Renal cortex interstitium (tissue), 15 donors: ENCODE measurements at places on chromosomes 1 and 21. TPM values are rescaled to one million over a fixed set of nuclear protein-coding genes. Genes with fewer than 3 reads are reported as not detected.

DNA sequence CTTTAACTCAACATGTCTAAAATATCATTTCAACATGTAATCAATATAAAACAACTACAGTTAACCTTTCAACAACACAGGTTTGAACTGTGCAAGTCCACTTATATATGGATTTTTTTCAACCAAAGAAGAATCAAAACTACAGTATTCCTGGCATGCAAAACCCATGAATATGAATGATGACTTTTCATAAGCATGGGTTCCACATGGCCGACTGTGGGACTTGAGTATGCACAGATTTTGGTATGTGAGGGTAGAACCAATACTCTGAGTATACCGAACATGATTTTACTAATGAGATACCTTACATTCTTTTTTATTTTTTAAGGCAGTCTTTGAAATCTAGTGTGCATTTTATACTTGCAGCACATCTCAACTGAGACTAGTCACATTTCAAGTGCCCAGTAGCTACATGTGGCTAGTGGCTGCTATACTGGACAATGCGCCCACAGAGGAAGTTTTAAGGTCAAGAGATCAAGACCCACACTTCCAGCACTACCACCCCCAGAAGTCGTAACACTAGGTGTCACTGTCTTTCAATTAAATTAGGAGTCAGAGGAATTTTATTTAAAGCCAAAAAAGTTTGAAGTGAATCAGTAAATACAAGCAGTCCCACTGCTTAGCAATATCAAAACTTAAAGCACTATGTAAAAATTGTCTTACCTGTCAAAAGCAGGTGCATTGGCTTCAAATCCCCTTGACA lies 40.0 kb downstream of the SYNJ1 start:
- DNase-seq: no peak

- DNase-seq: no peak
These were observed 43.9 kb upstream of the IFNAR2 start for GRCh38 chr21:33185852-33186251.

- DNase-seq: no peak
These were observed 10.8 kb upstream of the IER5 start for GRCh38 chr1:181077576-181078242.

- no peak for DNase-seq
These were observed 10.1 kb downstream of the TMCC2 start for GRCh38 chr1:205237526-205238484.

- DNase-seq: no peak
These were observed 28.0 kb downstream of the KIAA2013 start for GRCh38 chr1:11898086-11898785.

MAB21L3 gene
- polyA plus RNA-seq: 0.69 TPM

DNA sequence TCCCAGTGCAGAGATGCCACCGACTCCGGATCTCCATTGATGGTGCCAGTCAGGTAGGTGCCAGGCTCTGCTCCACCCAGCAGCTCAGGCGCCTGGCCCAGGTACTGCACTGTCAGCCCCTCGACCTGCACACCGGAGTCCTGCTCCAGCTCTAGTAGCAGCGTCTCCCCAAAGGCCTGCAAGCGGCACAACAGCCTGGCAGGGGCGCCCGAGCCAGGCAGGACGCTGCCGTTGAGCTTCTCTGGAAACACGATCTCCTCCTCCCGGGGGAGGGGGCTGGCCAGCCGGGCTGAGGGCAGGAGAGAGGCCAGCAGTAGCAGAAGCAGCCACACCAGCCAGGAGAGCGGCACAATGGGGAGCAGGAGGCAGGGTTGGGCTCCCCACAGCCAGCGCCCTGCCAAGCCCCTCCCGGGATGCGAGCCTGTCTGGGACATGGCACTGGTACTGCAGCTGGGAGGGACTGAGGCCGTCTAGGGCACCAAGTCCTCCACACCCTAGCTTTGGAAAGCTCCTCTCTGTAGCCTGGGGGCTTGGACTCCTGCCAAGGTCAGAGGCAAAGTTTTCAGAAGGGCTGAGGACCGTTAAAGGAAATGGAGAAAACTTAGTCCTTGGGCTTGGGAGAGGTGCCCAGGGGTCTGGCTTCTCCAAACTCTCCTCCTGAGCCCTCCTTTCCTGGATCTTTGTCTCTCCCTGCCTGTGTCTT lies 509 bp downstream of the ADAMTS4 start:
- no peak for DNase-seq

NKAIN1 gene
- polyA plus RNA-seq: 5.1 TPM

DNA sequence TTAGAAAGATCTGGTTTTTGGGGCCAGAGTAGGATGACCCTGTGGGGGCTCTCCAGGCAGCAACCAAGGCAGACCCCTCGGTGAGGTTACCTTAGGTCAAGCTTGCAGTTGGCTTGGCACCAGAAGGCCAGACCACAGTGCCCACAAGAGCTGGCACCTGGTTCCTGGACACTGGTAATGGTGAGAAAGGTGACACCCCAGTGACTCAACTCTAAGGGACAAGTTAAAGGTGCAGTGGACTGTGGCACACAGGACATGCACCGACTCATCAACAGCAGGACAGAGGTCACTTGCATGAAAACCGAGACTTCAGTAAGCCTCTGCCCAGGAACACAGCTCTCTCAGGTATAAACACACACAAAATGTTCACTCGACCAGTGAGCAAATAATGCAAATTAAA lies 6.7 kb downstream of the LRRC38 start:
- no peak for DNase-seq
